Endothelial cell (in vitro differentiated cells): ENCODE measurements at places on chromosomes 4 and X. TPM values are rescaled to one million over a fixed set of nuclear protein-coding genes. Genes with fewer than 3 reads are reported as not detected.

Gene PRPS2
- 6.2 TPM for total RNA-seq

Gene POLN
- total RNA-seq = 2.5 TPM

Gene RAB41
- total RNA-seq = not detected

Gene KLHL34
- total RNA-seq = not detected

Gene PAGE5
- not detected for total RNA-seq

Gene SASH3
- total RNA-seq = not detected

GRCh38 chr4:148800336-148800885 is 358.2 kb upstream of the NR3C2 start:
- H3K27me3 ChIP-seq = no peaks in the 10 kb centered on the region
- H3K4me3 ChIP-seq = no peak overlapping the region
- DNase-seq = no peak
- no peak overlapping the region for H3K27ac ChIP-seq
- no peaks in the 10 kb centered on the region for H3K36me3 ChIP-seq
- H3K4me1 ChIP-seq = no peaks in the 10 kb centered on the region

DNA sequence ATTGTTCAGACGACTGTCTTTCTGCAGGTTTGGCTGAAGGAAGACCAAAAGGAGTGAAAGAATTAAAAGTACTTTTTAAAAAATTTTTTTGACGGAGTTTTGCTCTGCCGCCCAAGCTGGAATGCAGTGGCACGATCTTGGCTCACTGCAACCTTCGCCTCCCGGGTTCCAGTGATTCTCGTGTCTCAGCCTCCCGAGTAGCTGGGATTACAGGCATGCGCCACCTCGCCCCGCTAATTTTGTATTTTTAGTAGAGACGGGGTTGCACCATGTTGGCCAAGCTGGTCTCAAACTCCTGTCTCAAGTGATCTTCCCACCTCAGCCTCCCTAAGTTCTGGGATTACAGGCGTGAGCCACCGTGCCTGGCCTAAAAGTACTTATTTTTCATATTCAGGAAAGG is 86.3 kb downstream of the ITIH6 start:
- H3K36me3 ChIP-seq = no peaks in the 10 kb centered on the region
- no peak overlapping the region for H3K4me3 ChIP-seq
- H3K4me1 ChIP-seq = peaks cover 7% of the 10 kb centered on the region
- no peak for DNase-seq
- H3K27me3 ChIP-seq = no peaks in the 10 kb centered on the region

DNA sequence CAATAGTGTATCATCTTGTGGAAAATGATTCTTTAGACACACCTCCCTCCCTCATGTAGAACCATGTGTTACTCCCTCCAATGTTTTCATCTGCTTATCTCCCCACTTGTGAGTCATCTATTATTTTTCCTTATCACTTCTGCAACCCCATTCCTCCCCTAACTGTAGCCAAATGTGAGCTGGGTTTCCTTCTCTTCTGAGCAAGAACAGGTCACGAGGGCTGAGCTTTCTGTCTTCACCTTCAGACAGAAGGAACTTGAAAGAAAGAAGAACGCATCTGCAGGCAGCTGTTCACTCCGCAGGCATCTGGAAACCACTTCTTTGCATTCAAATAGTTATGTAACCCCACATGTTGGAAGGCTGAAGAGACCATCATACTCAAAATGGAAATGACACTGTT is 1.8 kb downstream of the PPP1R2C start:
- no peaks in the 10 kb centered on the region for H3K27me3 ChIP-seq
- H3K36me3 ChIP-seq = peaks cover 6% of the 10 kb centered on the region
- no peak for DNase-seq
- no peak overlapping the region for H3K27ac ChIP-seq
- peaks cover 5% of the 10 kb centered on the region for H3K4me1 ChIP-seq

- no peak for DNase-seq
- H3K4me3 ChIP-seq = no peak overlapping the region
Observed at GRCh38 chr4:10589321-10589720, 95.2 kb downstream of the CLNK start.

DNA sequence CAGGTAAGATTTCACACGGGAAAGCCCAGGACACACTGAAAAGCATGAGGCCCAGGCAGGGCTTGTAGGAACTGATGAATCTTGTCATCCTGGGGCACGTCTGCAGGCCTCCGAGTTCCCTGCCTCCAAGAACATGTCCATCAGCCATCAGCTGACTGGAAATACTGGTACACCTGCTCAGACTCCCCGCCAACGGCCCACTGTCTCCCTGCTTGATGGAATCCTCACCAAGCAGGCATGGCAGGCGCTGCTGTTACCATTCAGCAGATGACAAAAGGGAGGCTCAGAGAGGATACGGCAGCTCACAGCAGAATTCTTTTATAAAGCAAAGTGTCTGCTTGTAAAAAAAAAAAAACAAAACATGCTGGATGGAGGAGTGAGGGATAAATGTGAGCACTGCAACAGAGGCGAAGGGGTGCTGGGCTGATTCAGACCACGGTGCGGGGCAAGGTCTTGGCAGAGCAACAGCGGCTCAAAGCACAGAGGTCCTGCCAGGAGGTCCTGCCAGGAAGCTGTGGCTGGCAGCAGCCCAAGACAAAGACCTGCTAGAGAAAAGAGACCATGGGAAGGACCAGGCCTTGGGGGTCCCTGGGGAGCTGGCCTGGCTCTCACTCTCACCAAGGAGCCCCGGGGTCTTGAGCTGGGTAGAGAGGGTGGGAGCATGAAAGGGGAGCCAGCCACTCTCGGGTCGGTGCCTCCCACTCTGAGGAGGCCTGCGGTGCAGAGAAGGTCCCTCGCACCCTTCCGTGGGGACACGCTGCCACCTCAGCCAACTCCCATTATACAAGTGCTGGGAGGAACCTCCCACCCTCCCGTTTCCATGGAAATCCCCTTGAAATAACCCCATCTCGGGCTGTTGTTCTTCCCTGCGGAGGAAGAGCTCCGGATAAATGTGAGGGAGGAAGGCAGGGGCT is 25.6 kb downstream of the PPP2R2C start:
- no peak overlapping the region for H3K4me3 ChIP-seq
- no peak overlapping the region for H3K27ac ChIP-seq
- peaks cover 8% of the 10 kb centered on the region for H3K27me3 ChIP-seq
- no peaks in the 10 kb centered on the region for H3K36me3 ChIP-seq

- no peak for DNase-seq
- H3K27me3 ChIP-seq = no peaks in the 10 kb centered on the region
- no peaks in the 10 kb centered on the region for H3K36me3 ChIP-seq
- H3K4me1 ChIP-seq = no peaks in the 10 kb centered on the region
Observed at GRCh38 chr4:159856451-159856850, 753.6 kb downstream of the RAPGEF2 start.

DNA sequence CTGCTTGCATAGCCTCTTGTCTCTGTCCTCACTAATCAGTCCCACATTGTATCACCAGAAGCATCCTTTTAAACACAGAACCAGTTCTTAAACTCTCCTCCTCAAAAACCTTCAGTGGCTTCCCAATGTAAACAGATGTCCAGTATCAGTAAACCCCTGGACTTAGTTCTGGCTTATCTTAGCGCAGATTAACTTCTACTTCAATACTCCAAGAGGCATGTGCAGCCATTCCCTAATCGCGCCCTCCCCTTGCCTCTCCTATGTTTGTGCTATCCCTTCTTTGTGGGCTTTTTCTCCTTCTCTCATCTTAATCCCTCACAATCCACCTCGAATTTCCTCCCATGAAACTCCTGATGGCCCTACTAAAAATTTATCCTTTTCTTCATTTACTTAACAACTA is 193.8 kb downstream of the FBXO8 start:
- peaks cover 4% of the 10 kb centered on the region for H3K4me1 ChIP-seq
- DNase-seq = no peak
- H3K27me3 ChIP-seq = peaks cover 2% of the 10 kb centered on the region
- H3K36me3 ChIP-seq = no peaks in the 10 kb centered on the region

GRCh38 chr4:62394766-62395165 is 1194.6 kb downstream of the ADGRL3 start:
- peaks cover 5% of the 10 kb centered on the region for H3K4me1 ChIP-seq
- H3K4me3 ChIP-seq = no peak overlapping the region
- H3K27ac ChIP-seq = no peak overlapping the region
- H3K27me3 ChIP-seq = peaks cover 1% of the 10 kb centered on the region
- H3K36me3 ChIP-seq = no peaks in the 10 kb centered on the region

DNA sequence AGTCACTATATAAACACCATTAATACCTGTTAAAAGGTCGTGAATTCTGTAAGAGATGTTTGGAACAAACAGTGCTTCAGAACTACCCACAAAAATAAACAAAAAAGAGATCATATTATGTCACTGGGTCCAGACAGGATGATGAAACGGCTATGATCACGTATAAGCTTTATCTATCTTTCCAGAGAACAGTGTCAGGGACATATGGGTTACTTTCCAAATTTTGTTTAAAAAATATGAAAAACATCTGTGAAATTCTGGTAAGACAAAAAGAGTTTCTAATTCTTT is 90.0 kb downstream of the SORBS2 start:
- peaks cover 6% of the 10 kb centered on the region for H3K4me1 ChIP-seq
- no peak overlapping the region for H3K27ac ChIP-seq
- no peak overlapping the region for H3K4me3 ChIP-seq
- DNase-seq = no peak
- H3K36me3 ChIP-seq = no peaks in the 10 kb centered on the region
- H3K27me3 ChIP-seq = no peaks in the 10 kb centered on the region

GRCh38 chrX:55818673-55819375 is 101.3 kb downstream of the RRAGB start:
- DNase-seq = no peak
- no peak overlapping the region for H3K27ac ChIP-seq
- peaks cover 3% of the 10 kb centered on the region for H3K27me3 ChIP-seq
- no peak overlapping the region for H3K4me3 ChIP-seq
- H3K4me1 ChIP-seq = no peaks in the 10 kb centered on the region

DNA sequence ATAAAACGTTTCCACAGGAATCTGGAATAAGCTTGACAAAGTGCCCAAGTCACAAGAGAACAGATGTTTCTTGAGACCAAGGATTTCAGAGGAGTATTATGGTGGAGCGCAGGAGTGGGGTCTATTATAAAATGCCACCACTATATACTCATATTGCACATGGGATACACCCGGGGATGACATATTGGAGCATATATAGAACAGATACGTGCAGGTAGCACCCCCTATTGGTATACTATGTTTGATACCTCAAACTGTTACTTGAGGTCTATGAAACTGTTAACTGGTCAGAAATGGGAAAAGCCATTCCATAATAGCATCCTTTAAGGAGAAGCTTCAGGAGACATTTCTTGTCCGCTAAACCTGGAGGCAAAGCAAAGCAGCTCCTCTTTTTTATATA is 86.0 kb downstream of the PCYT1B start:
- H3K4me1 ChIP-seq = peaks cover 5% of the 10 kb centered on the region
- DNase-seq = no peak
- no peaks in the 10 kb centered on the region for H3K27me3 ChIP-seq
- H3K36me3 ChIP-seq = no peaks in the 10 kb centered on the region
- H3K27ac ChIP-seq = no peak overlapping the region
